ENCODE measurements at places on chromosomes 16 and 17.

DNA sequence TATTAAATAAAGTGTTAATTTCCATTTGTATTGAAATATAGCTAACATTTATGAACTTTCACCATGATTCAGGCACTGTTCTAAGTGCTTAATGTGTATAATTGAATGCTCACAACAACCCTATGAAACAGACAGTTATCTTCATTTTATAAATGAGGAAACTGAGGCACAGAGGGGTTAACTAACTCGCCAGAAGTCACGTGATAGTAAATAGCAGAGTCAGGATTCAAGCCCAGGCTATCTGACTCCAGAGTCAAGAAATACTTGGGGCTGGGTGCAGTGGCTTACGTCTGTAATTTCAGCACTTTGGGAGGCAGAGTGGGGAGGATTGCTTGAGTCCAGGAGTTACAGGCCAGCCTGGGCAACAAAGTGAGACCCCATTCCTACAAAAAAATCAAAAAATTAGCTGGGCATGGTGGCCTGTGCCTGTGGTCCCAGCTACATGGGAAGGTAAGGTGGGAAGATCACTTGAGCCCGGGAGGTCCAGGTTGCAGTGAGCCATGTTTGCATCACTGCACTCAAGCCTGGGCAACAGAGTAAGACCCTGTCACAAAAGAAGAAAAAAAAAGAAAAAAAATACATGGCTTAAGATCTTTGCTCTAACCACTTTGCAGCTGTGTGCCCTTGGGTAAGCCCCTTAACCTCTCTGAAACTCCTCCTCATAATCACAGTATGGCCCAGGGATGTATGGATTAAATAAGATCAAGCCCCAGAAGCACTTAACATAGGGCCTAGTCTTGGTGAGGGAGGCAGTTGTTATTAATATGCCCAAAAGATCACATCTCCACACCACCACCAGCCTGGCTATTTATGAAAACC lies 29.0 kb downstream of the WSB1 start:
- peak; percentile 33 for DNase-seq

- DNase-seq: no peak
Measured at GRCh38 chr17:16381496-16381820, 567 bp downstream of the UBB start.

DNA sequence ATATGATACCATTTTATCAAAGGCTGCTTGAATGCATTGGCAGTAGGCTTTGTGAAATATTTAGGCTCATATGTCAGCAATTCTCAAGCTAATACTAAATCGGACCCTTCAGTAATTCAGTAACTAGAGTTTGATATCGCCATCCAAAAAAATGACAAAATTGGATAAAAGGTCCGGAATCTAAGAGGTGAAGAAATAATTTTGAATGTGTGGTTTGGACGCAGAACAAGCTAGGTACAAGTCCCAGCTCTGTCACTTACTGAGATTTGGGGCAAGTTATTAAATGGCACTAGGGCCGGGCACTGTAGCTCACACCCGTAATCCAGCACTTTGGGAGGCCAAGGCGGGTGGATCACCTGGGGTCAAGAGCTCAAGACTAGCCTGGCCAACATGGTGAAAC lies 956.5 kb downstream of the CDH11 start:
- no peak for DNase-seq

GRCh38 chr16:2058872-2059271 lies 11.1 kb downstream of the TSC2 start:
- no peak for DNase-seq

- no peak for DNase-seq
Measured at GRCh38 chr17:74607221-74607620, 15.1 kb upstream of the CD300LD start.

- DNase-seq: no peak
Measured at GRCh38 chr16:80202831-80203413, 337.9 kb upstream of the DYNLRB2 start.

- DNase-seq: no peak
Measured at GRCh38 chr17:10197721-10198508, 491 bp downstream of the GAS7 start.

DNA sequence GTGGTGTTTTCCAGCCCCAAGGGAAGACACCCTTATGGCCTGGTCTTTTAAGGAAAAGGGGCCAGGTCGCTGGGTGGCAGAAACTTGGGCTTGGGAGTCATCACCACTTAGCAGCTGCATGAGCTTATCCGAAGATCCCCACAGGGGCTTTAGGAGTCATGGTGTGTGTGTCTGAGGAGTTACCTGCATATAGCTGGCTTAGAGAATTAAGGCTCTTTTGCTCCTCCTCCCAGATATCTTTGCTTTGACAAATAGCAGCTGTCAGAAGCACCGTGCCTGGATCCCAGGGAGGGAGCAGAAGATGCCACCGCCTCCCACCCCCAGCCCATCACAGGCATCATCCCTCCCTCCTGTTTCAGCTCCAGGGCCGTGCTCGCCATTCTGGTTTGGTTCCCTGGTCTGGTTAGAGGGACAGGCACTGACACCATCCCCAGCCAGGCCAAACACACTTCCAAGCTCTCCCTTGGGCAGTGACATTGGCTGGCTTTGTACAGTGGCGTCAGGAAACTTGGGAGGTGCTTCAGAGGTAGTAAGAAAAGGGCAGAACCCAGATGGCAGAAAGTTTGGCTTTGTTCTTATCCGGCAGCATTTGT lies 17.4 kb downstream of the LDHD start:
- no peak for DNase-seq

- no peak for DNase-seq
Measured at GRCh38 chr16:85761861-85762260, 11.0 kb upstream of the C16orf74 start.

GRCh38 chr16:69435977-69436820 lies 11.8 kb downstream of the CYB5B start:
- DNase-seq: no peak

- DNase-seq: no peak
Measured at GRCh38 chr17:66957951-66958579, 6.4 kb upstream of the CACNG4 start.

DNA sequence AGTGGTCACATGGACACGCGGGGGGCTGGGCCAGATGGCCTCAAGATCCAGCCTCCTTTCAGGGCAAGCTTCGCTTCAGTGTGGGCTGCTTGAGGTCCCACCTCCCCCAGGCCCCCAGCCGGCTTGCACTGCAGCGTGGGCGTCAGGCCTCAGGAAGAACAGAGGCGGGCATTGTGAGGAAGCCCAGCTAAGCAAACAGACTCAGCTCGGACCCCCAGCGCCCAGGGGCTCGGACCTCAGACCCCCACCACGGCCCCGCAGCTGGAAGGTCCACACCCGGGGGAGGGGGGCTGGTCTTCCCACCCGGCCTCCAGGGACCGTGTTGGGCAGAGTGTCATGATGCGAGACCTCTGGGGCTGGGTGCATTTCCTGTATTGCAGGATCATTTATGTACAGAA lies 24.7 kb upstream of the ZNF469 start:
- no peak for DNase-seq
